ENCODE measurements at places on chromosomes 3 and 15. TPM values are rescaled to one million over a fixed set of nuclear protein-coding genes. Genes with fewer than 3 reads are reported as not detected.

DNA sequence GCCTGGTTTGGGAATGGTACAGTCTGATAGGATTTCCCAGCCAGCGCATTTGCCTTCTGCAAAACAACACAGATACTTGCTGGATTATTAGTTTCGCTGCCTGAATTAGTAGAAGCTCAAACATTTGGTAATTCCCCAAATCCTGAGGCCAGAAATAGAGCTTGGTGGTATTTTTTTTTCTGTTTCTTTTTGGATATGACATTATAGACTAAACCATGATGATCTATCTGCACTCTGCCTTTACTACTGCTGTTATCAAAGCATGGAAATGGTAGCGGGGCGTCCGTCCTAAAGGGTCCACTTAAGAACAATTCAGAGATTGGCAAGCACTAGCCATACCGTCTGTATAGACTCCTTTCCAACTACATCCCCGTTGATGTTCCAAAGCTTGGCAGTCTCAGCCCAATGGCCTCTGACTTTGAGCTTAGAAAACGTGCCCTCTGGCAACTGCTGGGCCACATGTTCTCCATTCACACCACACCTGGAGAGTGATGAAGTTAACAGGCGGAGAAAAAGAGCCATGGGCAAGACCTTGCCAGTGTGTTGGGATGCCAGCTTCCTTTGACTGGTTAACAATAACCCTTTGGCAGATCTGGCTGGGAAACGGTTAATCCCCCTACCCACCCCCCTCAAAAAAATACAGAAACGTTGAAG is 241.0 kb upstream of the NR2F2 start:
- H3K4me1 ChIP-seq, result no peaks in the 10 kb centered on the region
- H3K4me3 ChIP-seq, result no peak overlapping the region
- H3K27me3 ChIP-seq, result no peaks in the 10 kb centered on the region
- no peak for DNase-seq
- no peaks in the 10 kb centered on the region for H3K36me3 ChIP-seq

DNA sequence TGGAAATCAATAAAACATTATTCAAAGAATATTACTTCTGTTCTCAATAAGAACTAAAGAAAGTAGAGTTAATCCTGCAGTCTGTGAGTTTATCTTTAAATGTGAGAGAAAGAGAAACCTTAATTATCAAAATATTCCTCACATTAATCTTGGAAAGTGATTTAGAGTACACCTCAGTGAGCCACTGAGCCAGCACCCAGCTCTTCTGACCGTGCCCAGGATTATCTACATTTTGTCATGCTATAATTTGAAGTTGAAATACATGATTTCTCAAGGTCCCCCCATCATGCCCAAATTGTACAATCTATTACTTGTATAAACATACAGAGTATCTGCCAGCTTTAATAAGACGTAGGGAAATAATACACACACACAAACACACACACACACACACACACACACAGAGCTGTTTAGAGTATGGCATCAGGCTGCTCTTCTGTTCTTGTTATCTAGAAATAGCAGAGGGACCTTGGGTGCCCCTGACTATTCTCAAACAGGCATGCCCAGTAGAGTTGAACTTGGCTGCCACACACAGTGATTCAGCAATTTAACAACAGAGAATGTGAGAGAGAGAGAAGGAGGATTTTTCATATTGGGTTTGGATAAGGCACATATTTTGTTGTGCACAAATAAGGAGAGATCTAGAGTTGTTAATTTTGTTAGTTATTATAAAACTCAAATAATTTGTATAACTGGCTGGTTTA is 74.4 kb downstream of the P2RY1 start:
- DNase-seq, result peak; percentile 37
- H3K4me1 ChIP-seq, result peaks cover 11% of the 10 kb centered on the region
- peak overlapping the region; percentile 5 for H3K27ac ChIP-seq
- no peaks in the 10 kb centered on the region for H3K27me3 ChIP-seq

The TERC gene
- total RNA-seq, result 3.6 TPM

GRCh38 chr15:45943240-45943639 is 308.4 kb downstream of the SQOR start:
- no peaks in the 10 kb centered on the region for H3K27me3 ChIP-seq
- DNase-seq, result no peak
- no peak overlapping the region for H3K27ac ChIP-seq
- H3K4me1 ChIP-seq, result no peaks in the 10 kb centered on the region

- no peaks in the 10 kb centered on the region for H3K36me3 ChIP-seq
- DNase-seq, result no peak
- H3K27ac ChIP-seq, result no peak overlapping the region
- H3K4me1 ChIP-seq, result no peaks in the 10 kb centered on the region
Observed at GRCh38 chr3:34483311-34483887, 685.0 kb downstream of the PDCD6IP start.

GRCh38 chr3:100389025-100389424 is 11.9 kb downstream of the TOMM70 start:
- no peak overlapping the region for H3K27ac ChIP-seq
- DNase-seq, result no peak
- no peaks in the 10 kb centered on the region for H3K27me3 ChIP-seq

The PLSCR4 gene
- total RNA-seq, result 13.4 TPM

The CD86 gene
- total RNA-seq, result 14.0 TPM

GRCh38 chr3:52262447-52262846 is 16.0 kb downstream of the WDR82 start:
- no peak for DNase-seq
- peaks cover 10% of the 10 kb centered on the region for H3K36me3 ChIP-seq
- H3K4me3 ChIP-seq, result no peak overlapping the region

GRCh38 chr15:40999190-40999589 is 45.9 kb downstream of the CHAC1 start:
- H3K36me3 ChIP-seq, result no peaks in the 10 kb centered on the region
- no peak overlapping the region for H3K4me3 ChIP-seq
- H3K27ac ChIP-seq, result no peak overlapping the region
- H3K27me3 ChIP-seq, result no peaks in the 10 kb centered on the region

GRCh38 chr3:32420126-32421038 is 28.7 kb downstream of the CMTM7 start:
- H3K36me3 ChIP-seq, result no peaks in the 10 kb centered on the region
- DNase-seq, result no peak
- H3K27ac ChIP-seq, result no peak overlapping the region
- peaks cover 22% of the 10 kb centered on the region for H3K4me1 ChIP-seq
- H3K27me3 ChIP-seq, result no peaks in the 10 kb centered on the region

- H3K36me3 ChIP-seq, result no peaks in the 10 kb centered on the region
- no peak for DNase-seq
- H3K4me3 ChIP-seq, result no peak overlapping the region
- no peaks in the 10 kb centered on the region for H3K27me3 ChIP-seq
- H3K27ac ChIP-seq, result no peak overlapping the region
Observed at GRCh38 chr15:26716069-26716468, 56.8 kb downstream of the GABRB3 start.

- no peaks in the 10 kb centered on the region for H3K27me3 ChIP-seq
- H3K4me3 ChIP-seq, result no peak overlapping the region
- no peaks in the 10 kb centered on the region for H3K36me3 ChIP-seq
- no peak for DNase-seq
- H3K4me1 ChIP-seq, result peaks cover 78% of the 10 kb centered on the region
Observed at GRCh38 chr3:10192953-10193691, 28.4 kb downstream of the IRAK2 start.

DNA sequence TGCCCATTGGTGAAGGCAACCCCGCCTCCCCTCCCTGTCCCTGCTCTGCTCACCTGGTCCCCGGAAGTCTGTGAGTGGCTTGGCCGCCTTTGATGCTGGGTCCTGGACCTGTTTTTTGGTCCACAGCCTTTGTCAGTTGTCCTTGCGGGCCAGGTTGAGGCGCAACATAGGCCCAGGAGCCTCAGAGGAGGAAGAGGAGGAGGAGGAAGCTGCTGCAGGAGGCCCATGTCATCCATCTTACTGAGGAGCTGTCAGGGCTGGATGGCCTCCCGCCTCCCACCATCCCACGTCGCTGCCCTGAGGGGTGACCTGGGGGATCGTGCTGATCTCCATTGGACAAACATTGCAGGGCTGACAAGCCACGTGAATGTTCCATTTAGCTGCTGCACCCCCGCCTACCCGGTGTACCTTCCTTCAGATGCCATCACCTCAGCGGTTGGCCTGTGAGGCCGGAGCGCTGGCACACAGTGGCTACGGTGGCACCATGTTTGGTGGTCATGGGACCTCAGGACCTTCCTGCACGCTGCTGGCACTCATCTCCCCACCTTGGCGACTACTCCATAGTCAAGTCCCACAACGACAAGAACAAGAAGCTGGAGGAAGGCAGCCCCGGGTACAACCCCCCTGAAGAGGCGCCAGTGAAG is 106.3 kb downstream of the SMAD6 start:
- no peaks in the 10 kb centered on the region for H3K4me1 ChIP-seq
- DNase-seq, result no peak
- no peaks in the 10 kb centered on the region for H3K27me3 ChIP-seq
- no peak overlapping the region for H3K4me3 ChIP-seq
- H3K36me3 ChIP-seq, result no peaks in the 10 kb centered on the region

DNA sequence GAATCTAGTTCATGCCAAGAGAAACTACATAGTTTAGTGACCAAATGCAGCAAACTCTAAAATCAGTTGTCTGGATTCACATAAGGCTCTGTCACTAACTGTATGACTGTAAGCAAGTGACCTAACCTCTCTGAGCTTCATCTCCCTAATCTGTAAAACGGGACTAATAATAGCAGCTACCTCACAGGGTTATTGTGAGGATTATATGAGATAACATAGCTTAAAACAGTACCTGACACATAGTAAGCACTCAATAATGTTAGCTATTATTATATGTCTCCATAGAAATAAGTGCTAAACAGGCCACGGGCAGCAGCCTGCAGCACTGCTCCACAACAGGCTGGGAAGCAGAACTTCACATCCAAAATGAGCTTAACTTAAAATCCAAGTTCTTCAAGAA is 30.2 kb downstream of the NPTN start:
- no peak overlapping the region for H3K4me3 ChIP-seq
- no peaks in the 10 kb centered on the region for H3K27me3 ChIP-seq
- H3K27ac ChIP-seq, result peak overlapping the region; percentile 52
- H3K36me3 ChIP-seq, result no peaks in the 10 kb centered on the region
- peaks cover 37% of the 10 kb centered on the region for H3K4me1 ChIP-seq
- DNase-seq, result no peak

GRCh38 chr3:14123308-14124222 is 1.1 kb downstream of the CHCHD4 start:
- no peaks in the 10 kb centered on the region for H3K27me3 ChIP-seq
- peak overlapping the region; percentile 91 for H3K27ac ChIP-seq
- DNase-seq, result no peak
- peak overlapping the region; percentile 77 for H3K4me3 ChIP-seq

The ACTRT3 gene
- total RNA-seq, result 0.45 TPM

GRCh38 chr3:184874709-184875644 is 63.0 kb downstream of the VPS8 start:
- no peak overlapping the region for H3K27ac ChIP-seq
- no peak overlapping the region for H3K4me3 ChIP-seq
- no peaks in the 10 kb centered on the region for H3K36me3 ChIP-seq
- H3K4me1 ChIP-seq, result no peaks in the 10 kb centered on the region

GRCh38 chr3:73100741-73101559 is 39.5 kb downstream of the EBLN2 start:
- peaks cover 3% of the 10 kb centered on the region for H3K4me1 ChIP-seq
- H3K36me3 ChIP-seq, result no peaks in the 10 kb centered on the region
- peak; percentile 80 for DNase-seq
- H3K27me3 ChIP-seq, result no peaks in the 10 kb centered on the region
- no peak overlapping the region for H3K27ac ChIP-seq

DNA sequence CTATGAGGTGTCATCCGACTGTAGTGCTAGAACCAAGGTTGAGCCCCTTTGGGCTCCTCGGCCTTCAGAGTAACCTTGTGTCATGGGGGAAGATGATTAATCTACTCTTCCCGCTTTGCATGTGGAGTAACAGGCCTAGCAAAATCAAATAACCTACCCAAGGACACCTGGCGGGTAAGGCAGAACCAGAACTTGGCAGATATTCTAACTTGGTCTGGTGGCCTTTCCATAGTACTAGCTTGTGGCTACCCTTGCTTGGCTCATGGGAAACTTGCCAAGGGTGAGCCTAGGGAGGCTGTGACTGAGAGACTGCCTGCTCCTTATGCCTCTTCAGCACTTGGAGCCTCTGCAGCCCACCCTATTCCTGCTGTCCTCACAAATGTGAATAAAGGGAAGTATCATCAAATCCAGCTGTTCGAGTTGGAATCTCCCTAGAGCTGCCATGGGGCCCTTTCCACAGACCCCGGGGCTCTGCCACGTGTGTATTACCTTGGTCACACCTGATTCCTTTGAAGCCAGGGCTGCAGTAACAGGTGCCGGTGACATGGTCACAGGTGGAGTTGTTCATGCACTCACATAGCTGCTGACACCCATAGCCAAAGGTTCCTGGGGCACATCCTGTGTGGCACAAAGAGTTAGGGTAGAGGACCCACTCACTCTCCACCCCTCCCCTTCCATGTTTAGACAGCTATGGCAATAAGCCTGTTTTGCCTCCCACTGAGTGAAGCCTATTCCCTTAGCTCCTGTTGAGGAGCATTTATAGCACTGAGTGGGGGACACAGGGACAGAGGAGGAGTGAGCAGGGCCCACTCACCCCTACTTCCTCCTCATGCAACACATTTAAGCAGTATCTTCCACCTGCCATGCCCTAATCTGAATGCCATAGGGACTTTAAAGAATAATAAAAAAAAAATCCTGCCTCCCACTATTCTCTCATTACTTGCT is 46.0 kb downstream of the RAB11A start:
- no peak for DNase-seq
- peaks cover 14% of the 10 kb centered on the region for H3K36me3 ChIP-seq
- H3K27me3 ChIP-seq, result no peaks in the 10 kb centered on the region
- H3K4me1 ChIP-seq, result peaks cover 6% of the 10 kb centered on the region

- no peak overlapping the region for H3K27ac ChIP-seq
Observed at GRCh38 chr3:160678292-160678842, 1.4 kb downstream of the ARL14 start.

The PLSCR2 gene
- total RNA-seq, result not detected

All from heart left ventricle (tissue), 16 donors.